Activated CD4-positive, alpha-beta T cell treated with anti-CD3 and anti-CD28 coated beads, Interleukin-2, amount 10 ng/mL, durations not matched to agents 7 days and 5 days (primary cell): ENCODE measurements at places on chromosomes 3 and 15. TPM values are rescaled to one million over a fixed set of nuclear protein-coding genes. Genes with fewer than 3 reads are reported as not detected.

- no peak for DNase-seq
These were observed 41.9 kb upstream of the SLC41A3 start for GRCh38 chr3:126125781-126126251.

DNA sequence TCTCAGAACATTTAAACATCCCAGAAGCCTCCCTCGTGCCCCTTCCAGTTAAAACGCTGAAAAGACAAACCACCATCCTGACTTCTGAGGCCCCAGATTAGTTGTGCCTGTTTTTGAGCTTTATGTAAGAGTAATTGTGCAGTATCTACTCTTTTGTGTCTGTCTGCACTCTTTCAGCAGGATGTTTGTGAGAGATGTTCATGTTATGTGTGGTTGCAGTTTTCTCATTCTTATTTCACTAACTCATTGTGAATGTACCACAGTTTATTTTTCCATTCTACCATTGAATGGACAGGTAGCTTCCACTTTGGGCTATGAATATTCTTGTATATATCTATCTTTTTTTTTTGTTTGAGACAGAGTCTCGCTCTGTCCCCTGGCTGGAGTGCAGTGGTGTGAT, 40.3 kb downstream of the MINAR1 start:
- DNase-seq = no peak

DNA sequence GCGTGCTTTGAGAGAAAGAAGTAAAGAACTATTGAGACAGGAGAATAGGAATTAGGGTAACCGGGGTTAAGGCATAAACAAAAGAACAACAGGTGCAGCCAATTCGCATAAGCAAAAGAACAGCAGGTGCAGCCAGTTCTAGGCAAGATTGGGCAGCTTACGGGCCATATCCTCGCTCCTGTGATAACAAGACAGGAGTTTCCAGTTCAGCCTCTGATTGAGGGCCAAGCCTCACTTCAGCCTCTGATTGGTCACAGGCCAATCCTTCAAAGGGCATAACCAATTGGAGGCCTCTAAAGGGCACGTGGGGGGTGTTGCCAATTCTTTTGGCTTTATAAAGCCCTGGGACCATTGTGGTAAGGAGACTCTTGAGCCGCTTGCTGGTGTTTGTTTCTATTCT, 143.5 kb downstream of the GADL1 start:
- no peak for DNase-seq

DNA sequence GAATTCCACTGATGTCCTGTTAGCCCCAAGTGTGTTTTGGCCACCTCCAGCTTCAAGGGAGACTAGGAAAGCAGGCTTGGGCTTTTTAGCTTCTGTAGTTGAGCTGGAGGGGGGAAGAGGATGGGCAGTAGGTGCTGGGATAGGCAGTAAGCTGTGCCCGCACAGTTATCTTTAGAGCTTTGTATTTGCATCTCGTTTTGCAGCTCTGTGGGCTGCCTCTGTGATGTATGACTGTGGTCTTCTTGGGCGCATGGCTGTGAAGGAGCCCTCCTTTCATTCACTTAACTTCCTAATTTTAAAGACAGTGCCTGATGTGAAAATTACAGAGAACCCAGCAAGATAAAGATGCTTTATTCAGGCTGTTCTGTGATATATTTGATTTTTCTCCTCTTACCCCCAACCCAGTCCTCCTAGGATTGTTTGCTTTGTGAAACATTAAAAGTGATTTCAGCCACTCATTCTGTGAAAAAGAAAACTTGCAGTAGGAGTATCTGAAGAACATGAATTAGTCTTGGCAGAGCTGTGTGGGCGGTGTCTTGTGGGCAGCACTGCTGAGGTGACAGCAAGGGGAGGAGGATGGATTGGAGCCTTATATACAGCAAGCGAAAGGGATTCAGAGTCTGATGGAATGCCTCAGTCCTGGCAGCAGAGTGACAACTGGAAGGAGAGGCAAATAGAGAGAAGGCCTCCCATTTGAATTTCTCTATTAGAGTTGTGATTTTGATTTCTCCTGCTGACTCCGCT, 74.3 kb downstream of the LARS2 start:
- DNase-seq = peak; percentile 12

The PLSCR5 gene
- total RNA-seq = not detected
